A549 treated with AZD2906 at 1 μM for 4 hours (cell line): ENCODE measurements at places on chromosomes 12 and 14. TPM values are rescaled to one million over a fixed set of nuclear protein-coding genes. Genes with fewer than 3 reads are reported as not detected.

Gene INHBC
- total RNA-seq: 0.05 to 0.06 TPM (median 0.05 TPM) in 3 of 5 replicates, not detected in the others

Gene OR11H12
- not detected in 5 replicates for total RNA-seq

Gene RPS6KA5
- total RNA-seq: 4.5 to 6.6 TPM (median 5.5 TPM) in 5 replicates

Gene SOS2
- total RNA-seq: 8.3 to 13.9 TPM (median 12.0 TPM) in 5 replicates

Gene KCNMB4
- total RNA-seq: 0.28 to 0.49 TPM (median 0.34 TPM) in 5 replicates

Gene HCAR3
- 0.02 to 0.08 TPM (median 0.04 TPM) in 4 of 5 replicates, not detected in the other for total RNA-seq

Gene LRRC10
- not detected in 5 replicates for total RNA-seq

Gene CNTN1
- total RNA-seq: 36.2 to 57.2 TPM (median 51.1 TPM) in 5 replicates

Gene RHEBL1
- total RNA-seq: 3.2 to 5.1 TPM (median 4.1 TPM) in 5 replicates

Gene GARIN6
- total RNA-seq: not detected in 5 replicates

Gene LHX5
- 0.02 to 0.07 TPM (median 0.05 TPM) in 4 of 5 replicates, not detected in the other for total RNA-seq

Gene ALX1
- 4.1 to 5.0 TPM (median 4.8 TPM) in 5 replicates for total RNA-seq

Gene SDR39U1
- total RNA-seq: 40.2 to 54.8 TPM (median 51.8 TPM) in 5 replicates

Gene PLCZ1
- not detected in 5 replicates for total RNA-seq

Gene LAG3
- total RNA-seq: 0.83 to 1.6 TPM (median 1.4 TPM) in 5 replicates

Gene NAV3
- 6.6 to 9.6 TPM (median 7.5 TPM) in 5 replicates for total RNA-seq

Gene FOXN4
- total RNA-seq: 0.04 to 0.11 TPM (median 0.07 TPM) in 5 replicates

Gene AGAP2
- 0.09 to 0.23 TPM (median 0.16 TPM) in 5 replicates for total RNA-seq

Gene PPM1H
- total RNA-seq: 6.2 to 9.5 TPM (median 6.7 TPM) in 5 replicates

Gene GLS2
- 0.15 to 0.62 TPM (median 0.20 TPM) in 5 replicates for total RNA-seq
